ENCODE measurements at places on chromosomes 5 and 9.

- peak; percentile 76 for ATAC-seq
These were observed 9.8 kb downstream of the LURAP1L start for GRCh38 chr9:12784461-12785259.

DNA sequence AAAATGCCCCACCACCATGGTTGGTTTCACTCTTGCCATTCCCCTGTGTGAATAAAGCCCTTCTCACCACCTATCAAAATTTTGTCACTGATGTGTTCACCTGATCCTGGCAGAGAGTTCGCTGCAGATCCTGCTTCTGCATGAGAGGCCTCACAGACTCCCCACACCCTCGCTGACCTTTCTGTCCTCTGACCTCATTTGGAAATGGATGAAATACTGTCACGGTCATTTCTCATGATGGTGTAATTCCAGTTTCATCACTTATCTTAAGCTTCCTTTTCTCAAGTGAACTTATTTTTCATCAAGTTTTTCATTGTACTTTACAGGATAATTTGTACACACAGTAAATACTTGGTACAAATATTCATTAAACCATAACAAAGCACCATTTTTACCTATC lies 131.3 kb downstream of the FRMD3 start:
- no peak for ATAC-seq

DNA sequence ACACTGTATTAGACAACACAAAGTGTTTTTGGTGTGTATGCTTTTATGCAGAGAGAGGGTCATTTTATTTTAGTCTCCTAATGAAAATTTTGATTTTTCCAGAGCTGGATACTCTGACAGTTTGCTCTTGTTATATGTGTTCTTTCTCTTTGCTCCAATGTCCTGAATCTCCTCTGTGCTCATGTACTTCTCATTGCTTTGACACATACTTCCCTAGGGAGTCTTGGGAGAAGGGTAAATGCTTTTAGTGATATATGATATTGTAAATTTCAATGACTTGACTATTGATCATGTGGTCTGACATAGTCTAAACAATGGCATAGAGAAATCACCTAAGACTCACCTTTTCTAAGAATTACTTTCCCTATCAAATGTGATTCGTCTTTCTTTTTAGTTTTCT lies 972.6 kb upstream of the EDIL3 start:
- ATAC-seq = no peak

DNA sequence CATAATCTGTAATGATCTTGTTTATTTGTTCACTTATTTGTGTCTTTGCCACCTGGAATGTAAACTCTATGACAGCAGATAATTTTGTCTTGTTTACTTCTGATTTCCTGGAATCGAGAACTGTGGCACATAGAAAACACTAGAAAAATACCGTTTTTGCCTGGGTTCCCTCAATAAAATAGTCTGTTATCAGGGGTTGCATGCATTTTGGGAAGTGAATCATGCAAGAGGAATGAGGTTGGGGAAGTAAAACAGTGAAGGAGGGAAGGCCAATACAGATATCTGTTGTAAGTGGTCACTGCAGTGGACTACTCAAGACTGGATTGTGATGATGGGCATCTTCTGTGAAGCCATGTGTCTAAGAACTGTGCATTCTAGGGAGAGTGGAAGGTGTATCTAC lies 45.2 kb upstream of the IL6ST start:
- ATAC-seq = no peak
